ENCODE measurements at places on chromosomes 1 and 21.

GRCh38 chr1:101566883-101567538 lies 330.2 kb downstream of the S1PR1 start:
- DNase-seq, result no peak

DNA sequence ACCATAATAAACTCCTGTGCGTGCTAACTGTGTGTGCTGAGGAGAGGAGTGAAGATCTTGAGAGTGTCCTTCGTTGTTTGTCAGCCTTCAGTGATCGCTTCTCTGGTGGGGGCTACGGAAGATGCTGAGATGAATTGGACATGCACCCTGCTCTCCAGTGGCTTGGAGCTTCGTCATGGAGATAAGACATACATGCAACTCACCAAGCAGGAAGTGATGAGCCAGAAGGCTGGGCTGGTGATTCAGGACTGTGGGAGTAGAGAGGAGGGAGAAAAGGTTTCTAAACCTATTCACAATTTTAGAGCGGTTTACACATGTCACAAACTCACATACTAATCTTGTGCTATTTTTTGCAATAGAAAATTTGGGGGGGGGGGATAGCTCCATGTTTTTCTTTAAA lies 128.9 kb upstream of the ADAR start:
- no peak for DNase-seq

- DNase-seq, result no peak
Measured at GRCh38 chr1:2566101-2567045, 10.2 kb downstream of the TNFRSF14 start.

DNA sequence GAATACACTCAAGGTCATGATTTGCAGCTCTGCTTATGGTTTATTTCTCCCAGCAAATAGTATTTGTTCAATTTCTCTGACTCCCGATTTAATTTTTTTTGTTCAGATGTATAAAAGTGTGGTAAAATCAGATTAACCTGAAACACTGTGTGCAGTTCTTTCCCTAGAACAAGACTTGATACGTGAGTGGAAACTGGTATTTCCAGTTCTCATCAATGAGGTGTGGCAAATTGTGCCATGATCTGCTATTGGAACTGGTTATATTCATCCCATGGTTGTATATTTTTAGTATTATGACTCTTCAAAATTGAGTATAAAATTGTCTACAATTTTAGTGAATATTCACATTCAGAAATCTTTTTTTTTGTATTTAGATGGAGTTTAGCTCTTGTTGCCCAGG lies 76.8 kb upstream of the IVNS1ABP start:
- no peak for DNase-seq

DNA sequence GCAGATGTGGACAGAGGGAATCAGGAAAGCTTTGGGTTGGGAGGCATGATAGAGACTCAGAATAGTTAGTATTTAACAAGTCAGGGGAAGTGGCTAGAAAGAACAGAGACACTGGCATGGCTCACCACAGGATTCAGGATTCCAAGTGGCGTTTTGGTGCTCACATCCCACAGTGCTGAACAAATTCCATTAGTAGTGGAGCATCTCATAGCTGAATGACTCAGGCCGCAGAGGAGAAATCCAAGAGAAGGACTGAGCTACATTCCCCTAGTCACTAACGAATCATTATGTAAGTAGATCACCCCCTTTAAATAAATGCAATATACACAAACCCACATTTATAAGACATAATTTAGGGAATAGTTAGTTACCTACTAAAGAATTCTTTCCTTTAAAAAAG lies 5.0 kb upstream of the KCNJ9 start:
- no peak for DNase-seq

- DNase-seq, result no peak
Measured at GRCh38 chr1:4166713-4167112, 266.6 kb upstream of the C1orf174 start.

- DNase-seq, result no peak
Measured at GRCh38 chr1:193658691-193659090, 472.3 kb upstream of the B3GALT2 start.

DNA sequence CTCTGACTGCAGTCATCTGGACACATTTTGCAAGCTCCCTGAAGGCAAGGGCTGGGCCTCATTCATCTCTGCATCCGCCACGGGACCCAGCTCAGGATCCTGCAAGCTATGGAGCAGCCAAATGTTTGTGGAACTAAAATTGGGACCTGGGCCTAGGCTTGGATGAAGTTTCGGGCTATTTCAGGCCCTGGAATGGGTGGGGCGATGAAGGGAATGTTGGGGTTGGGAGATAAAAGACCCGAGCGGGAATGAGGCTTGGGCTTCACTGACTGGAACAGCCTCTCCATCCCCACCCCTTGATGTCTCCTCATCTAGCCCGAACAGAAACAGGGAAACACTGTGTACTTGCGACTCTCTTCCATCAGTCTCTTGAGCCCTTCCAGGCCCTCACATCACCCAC lies 7.3 kb upstream of the AHCYL1 start:
- no peak for DNase-seq

DNA sequence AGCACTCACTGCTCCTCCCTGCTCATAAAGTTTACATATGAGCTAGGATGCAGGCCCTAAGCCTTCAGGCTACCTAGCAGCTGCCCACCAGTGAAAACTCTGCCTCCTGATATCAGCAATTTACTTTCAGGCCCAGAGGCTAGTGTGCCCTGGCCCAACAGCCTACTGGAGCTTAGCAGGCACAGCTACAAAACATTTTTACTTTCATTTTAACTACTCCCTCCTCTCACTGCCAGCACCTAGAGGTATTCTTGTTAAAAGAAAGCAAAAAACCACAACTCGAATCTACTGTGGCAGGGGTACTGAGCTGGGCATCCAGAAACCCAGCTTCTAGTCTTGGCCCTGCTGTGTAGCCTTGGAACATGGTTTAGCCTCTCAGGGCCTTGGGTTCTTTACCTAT lies 5.8 kb upstream of the LORICRIN start:
- no peak for DNase-seq

All from B cell (primary cell).